ENCODE measurements at places on chromosomes 3 and 15.

GRCh38 chr3:155334914-155335723 is 41.6 kb upstream of the STRIT1 start:
- no peak for DNase-seq

DNA sequence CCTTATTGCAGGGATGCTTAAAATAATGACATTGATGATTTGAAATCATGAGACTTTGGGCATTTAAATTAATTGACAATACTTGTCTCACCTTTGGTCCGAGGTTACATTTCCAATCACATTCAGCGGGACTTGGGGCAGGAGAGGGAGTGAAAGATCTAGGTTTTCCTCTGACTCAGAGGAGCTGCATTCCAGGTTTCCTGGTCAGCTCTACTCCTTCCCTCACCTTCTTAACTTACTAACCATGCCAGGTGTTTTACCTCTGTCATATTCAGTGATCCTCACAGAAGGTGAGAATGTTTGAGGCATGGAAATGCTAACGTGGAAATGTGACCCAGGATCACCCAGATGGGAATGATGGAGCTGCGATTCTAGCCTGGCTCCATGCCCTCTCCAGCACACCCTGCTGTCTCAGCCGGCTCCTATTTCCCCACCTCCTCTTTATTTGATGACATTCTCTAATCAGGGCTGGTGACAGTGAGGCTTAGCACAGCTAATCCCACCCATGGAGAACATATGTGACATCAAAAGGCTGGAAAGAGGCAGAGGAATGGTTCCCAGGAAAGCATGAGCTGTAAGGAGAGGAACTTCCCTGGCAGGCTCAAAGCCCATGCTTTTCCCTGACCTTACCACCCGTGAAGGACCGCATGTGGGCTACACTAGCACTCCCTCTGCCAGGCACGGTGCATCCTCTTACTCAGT is 38.7 kb downstream of the THSD4 start:
- DNase-seq = peak; percentile 8

- DNase-seq = no peak
Measured at GRCh38 chr3:137409584-137409983, 354.5 kb upstream of the SOX14 start.

DNA sequence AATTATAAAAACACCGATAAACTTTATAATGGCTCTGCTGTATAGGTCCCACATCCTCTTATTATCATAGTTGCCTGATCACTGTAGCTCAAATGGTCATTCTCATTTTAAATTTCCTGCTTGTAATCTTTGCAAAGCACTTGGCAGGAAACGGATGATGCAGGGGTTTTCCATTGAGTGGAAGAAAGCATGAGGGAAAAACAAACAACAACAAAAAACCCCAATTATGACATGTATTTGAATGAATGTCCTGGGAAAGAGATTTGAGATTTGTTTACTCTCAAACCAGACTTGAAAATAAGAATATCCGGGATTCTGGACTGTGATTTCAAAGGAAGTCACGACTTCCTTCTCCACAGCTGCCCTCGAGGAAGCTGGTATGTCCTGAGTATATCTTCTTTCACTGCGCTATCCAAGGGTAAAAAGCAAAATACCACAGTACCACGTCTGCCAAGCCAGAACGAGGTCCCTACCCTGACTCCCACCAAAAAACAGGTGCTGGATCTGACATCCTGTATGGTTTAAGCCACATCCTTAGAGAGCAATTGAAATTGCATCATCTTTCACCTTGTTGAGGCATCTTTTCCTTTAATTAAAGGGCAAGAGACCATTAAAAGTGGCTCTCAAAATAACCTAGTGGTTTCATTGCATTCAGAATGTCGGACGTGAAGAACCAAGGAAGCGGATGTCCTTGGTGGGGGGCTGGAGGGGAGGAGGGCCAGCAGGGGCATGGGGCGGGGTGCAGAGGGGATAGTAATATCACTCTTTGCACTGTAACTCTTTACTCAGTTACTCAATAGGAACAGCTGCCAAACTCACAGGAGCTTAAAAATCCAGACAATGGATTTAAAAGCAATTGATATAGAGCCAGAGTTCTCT is 13.5 kb upstream of the TIPIN start:
- no peak for DNase-seq

GRCh38 chr3:89613241-89613640 is 505.8 kb downstream of the EPHA3 start:
- no peak for DNase-seq

- DNase-seq = peak; percentile 70
Measured at GRCh38 chr3:127688416-127689265, 15.9 kb downstream of the ABTB1 start.

DNA sequence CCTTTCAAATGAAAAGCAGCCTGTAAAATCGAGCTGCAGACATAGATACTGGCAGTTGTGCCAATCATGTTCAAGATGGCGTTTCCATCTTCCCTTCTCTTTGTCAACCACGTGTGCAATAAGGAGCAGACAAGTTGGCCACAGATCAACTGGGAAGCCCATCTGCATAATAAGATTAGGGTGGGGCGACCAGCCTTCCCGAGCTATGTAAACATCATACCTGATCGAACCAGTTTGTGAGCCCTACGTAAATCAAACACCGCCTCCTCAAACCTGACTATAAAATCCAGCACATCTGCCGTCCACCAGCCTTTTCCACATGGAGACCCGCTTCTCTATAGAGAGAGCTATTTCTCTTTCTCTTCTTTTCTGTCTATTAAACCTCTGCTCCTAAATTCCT is 37.2 kb downstream of the TRIM42 start:
- no peak for DNase-seq

DNA sequence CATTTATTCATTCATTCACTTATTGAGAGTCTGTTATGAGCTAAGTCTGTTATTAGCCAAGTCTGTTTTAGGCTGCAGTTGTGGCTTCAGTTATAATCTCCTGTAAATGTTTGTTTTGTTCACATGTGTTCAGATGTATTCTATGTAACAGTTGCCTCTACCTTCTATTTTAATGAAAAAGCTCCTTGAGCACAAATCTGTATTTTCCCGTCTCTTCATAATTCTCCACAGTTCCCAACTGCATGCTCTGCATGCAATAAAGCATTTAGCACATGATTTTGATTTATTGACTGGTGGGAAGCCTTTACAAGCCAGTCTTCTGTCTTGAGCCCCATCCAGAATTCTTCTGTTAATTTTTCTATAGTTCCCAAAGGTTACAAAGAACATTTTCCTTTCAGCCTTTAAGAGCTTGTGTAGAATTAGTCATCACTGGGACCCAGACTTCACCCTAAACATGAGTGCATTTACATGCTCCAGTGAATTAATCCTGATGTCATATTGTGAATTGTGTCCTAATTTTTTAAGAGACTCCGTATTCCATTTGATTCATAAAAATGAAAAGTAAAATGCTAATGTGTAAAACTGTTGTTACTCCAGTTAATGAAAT is 122.3 kb upstream of the NR2E3 start:
- DNase-seq = no peak

DNA sequence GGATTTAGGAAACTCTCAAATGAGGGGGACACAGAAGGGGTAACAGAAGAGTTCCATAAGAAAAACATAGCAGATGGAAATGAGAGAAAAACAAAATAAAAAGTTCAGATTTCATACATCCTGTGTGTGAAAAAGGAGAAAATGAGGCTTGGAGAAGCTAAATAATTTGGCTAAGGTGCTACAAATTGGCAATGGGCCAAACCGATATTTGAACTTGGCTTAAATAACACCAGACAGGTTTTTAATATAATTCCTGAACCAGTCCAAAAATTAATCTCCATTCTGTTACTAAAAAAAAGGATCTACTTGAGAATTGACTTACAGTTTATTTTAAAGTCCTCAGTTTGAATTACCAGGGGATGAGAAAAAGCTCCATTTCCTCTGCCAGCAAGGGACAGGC is 342.9 kb upstream of the DPH6 start:
- DNase-seq = no peak

GRCh38 chr3:177345973-177346503 is 148.8 kb upstream of the TBL1XR1 start:
- DNase-seq = no peak

DNA sequence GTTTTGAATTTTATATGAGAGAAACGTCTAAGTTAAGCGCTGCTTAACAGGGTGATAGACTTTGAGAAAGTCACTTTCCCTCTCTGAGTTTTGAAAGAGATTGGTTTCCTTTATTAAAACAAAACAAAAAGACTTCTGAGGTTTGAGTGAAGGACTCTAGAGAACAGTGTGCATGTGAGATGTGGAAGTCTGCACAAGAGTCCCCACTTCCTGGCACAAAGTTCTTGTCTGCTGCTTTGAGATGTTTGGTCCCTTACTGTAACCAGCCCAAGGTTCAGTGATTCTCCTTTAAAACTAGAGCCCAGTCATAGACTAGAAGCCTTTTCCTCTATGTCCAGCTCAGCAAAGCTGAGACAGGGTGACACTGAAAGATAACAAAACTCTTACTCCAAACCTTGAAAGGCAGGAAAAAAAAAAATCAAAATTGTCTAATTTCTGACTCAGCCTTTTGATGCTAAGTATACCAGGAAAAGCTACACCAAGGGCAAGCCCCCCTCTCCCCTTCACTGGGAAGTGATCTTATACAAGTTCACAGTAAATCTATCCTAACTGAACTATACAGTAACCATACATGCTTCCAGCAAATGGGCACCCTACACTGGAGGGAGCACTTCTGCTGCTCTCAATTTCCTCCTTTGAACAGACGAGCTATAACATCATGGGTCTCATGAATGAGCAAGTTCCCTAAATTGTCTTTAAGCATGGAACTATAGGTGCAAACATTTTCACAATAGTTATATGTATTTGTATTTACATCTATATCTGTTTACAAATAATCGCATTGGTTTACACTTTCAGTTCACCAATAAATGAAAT is 2.3 kb downstream of the POPDC2 start:
- DNase-seq = no peak

- DNase-seq = no peak
Measured at GRCh38 chr3:46193436-46193835, 14.7 kb downstream of the CCR1 start.
